Body of pancreas (tissue), 4 donors: ENCODE measurements at places on chromosomes 5 and 9. TPM values are rescaled to one million over a fixed set of nuclear protein-coding genes. Genes with fewer than 3 reads are reported as not detected.

DNA sequence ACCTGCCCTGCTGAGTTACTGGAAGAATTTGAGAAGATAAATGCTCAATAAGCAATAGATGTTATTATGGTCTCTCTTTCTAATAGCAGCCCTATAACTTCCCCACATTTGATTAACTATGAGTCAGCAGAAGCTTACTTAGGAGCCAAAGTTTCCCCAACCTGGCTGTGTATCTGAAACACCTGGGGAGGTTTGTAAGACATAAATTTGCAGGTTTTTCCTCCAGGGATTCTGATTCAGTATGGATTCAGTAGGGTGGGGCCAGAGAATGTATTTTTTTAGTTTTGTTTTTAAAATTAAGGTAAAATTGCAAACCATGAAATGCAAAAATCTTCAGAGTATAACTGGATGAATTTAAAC is 44.9 kb upstream of the GNPDA1 start:
- DNase-seq: no peak
- H3K27me3 ChIP-seq: no peaks in the 10 kb centered on the region
- H3K27ac ChIP-seq: no peak overlapping the region

DNA sequence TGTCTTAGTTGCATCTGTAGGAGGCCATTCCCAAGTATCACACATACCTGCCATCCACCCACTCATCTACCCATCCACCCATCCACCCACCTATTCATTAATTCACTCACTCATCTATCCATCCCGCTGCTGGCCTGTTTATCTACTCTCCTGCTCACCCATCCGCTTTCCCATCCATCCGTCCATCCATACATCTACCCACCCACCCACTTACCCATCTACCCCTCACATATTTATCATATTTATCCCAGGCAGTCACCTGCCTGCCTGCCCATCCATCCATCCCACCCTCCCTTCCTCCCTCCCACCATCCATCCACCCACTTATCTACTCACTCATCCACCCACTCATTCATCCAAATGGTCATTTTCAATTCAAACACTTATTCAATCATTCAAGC is 143.9 kb upstream of the PANK3 start:
- H3K4me1 ChIP-seq: no peaks in the 10 kb centered on the region
- no peak for DNase-seq
- no peak overlapping the region for H3K27ac ChIP-seq
- H3K27me3 ChIP-seq: no peaks in the 10 kb centered on the region
- H3K36me3 ChIP-seq: no peaks in the 10 kb centered on the region

DNA sequence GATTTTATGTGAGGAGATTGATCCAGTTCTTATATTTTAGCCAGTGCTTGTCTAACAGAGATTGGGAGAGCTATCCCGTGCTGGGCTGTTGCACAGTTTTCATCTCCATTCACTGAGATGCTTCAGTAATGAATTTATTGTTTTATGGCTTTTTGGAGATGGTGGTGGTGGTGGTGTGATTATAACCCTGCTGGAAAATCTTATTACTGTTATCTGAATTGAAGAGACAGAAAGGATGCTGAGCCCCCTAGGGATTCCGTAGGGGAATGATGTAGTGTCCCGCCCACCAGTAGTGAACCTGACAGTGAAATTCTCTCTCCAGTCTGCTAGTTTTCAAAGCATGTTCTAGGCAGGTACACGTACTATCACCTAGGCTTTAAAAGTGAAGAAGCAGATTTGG is 1.9 kb downstream of the RAI14 start:
- H3K27me3 ChIP-seq: no peaks in the 10 kb centered on the region
- H3K4me1 ChIP-seq: peaks cover 20% of the 10 kb centered on the region
- H3K4me3 ChIP-seq: no peak overlapping the region
- no peaks in the 10 kb centered on the region for H3K36me3 ChIP-seq
- no peak overlapping the region for H3K27ac ChIP-seq

- no peak overlapping the region for H3K27ac ChIP-seq
- H3K4me3 ChIP-seq: no peak overlapping the region
- H3K27me3 ChIP-seq: no peaks in the 10 kb centered on the region
- no peak for DNase-seq
Observed at GRCh38 chr9:115671236-115671962, 482.2 kb upstream of the PAPPA start.

- DNase-seq: no peak
- no peak overlapping the region for H3K4me3 ChIP-seq
- H3K27me3 ChIP-seq: no peaks in the 10 kb centered on the region
- no peaks in the 10 kb centered on the region for H3K4me1 ChIP-seq
Observed at GRCh38 chr5:178995341-178995690, 196 bp upstream of the GRM6 start.

DNA sequence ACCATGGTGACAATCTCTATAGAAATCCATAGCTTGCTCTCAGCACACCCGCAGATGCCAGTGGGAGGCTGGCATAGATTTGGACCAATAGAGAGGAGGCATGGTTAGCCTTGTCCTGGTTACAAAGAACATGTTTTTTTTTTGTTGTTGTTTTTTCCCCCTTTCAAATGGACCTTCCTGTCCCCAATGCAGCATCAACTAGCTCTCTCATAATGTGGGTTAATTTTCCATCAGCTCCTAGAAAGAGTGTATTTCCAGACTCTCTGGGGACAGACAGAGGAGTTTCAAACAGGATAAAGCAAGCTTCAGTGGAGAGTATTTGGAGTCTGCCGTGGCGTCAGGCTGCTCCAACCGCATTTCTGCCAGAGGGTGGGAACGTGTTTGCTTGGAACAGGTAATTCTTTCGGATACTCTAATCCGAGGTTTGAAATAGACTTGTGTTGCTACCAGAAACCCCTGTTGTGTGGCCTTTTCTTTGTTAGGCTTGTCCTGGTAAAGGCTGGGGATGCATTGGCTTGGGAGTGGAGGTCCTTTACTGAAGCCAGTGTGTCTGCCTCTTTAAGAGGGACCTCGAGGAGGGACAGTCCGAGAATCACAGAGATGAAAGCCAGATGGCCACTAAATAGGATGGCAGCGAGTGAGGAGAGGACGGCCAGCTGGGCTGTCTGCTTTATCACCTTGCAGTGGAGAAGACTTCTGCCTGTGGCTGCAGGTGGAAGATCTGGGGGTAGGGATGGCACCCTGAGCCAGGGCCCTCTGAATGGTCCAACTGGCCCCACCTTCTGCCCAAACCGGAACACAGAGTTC is 130.5 kb upstream of the CPEB4 start:
- H3K27ac ChIP-seq: no peak overlapping the region
- DNase-seq: no peak
- no peaks in the 10 kb centered on the region for H3K27me3 ChIP-seq
- H3K36me3 ChIP-seq: no peaks in the 10 kb centered on the region

GRCh38 chr5:149872351-149873040 is 72.1 kb downstream of the PDE6A start:
- H3K4me1 ChIP-seq: no peaks in the 10 kb centered on the region
- no peaks in the 10 kb centered on the region for H3K36me3 ChIP-seq
- H3K27me3 ChIP-seq: no peaks in the 10 kb centered on the region
- no peak overlapping the region for H3K27ac ChIP-seq

- DNase-seq: no peak
- no peaks in the 10 kb centered on the region for H3K27me3 ChIP-seq
- peaks cover 56% of the 10 kb centered on the region for H3K4me1 ChIP-seq
- H3K4me3 ChIP-seq: no peak overlapping the region
Observed at GRCh38 chr5:119290161-119290569, 65.7 kb upstream of the TNFAIP8 start.

DNA sequence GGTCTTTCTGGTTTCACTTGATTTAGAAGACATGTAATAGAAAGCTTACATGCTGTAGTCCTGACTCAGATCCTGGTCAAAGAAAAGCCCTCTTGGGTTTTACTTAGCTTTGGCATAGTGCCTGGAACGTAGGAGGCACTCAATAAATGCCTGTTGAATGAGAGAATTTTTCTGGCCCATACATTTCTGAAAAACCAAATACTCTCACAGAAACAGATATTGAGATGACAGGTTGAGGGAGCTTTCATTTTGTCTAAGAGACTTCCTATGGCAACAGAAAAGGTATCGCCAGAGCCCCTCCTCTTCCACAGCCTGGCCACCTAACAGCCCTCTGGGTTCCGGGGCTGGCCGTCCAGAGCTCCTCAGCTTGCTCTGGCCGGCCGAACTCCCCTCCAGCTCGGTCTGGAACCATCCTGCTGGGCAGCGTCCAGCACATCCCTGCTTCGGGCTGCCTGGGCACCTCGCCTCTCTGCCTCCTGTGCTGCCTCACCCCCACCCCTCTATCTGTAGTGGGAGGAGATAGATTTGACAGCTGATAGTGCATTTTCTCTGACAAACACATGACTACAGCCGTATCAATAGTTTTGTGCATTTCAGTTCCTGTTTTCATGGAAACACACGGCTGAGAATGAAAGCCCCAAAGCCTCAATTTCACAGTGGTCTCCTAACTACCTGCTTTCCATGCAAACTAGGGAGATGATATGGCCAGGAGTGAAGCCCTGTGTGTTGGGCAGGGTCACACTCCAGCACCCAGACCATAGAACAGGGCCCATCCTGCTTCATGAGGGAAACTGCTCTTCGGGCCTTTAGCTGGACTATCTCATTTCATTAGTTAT is 1.1 kb downstream of the IL4 start:
- no peaks in the 10 kb centered on the region for H3K4me1 ChIP-seq
- H3K27ac ChIP-seq: peak overlapping the region; percentile 72
- no peaks in the 10 kb centered on the region for H3K36me3 ChIP-seq
- no peaks in the 10 kb centered on the region for H3K27me3 ChIP-seq
- DNase-seq: peak; percentile 33

DNA sequence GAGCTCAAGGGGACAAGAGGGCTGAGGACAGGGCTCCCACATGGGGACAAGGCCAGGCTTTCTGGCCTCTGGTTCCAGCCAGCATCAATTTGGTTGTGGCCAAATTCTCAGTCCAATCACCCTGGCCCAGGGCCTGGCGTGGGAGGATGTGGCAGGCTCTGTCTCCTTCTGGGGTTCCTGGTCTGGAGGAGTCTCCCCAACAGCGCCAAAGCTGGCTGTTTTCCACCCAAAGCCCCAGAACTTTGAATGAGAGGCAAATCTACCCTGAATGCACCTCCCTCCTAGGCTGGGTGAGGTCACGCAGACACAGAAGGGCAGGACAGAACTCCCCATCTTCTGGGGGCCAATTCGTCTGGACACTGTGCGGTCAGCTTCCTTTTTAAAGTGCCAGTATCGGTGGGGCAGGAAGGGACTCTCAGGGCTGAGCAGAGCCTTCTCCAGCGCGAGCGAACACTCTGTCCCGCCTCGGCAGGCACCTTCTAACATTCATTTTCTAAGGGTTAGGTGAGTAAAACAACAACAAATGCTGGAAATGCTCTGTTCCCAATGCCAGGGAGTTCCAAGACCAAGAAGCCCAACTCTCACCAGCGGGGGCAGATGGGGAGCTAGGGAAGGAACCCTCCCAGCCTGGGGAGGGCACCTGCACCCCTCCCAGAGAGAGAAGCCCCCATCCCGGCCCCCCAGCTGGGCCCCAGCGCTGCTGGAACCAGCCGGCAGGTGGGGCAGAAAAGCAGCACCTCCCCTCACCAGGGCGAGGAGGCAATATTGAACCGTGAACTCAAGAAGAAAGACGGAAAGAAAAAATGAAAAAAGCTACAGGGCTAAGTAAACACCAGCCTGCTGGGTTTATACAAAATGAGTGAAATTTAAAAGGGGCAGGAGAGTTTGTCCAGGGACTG is 3.7 kb upstream of the DPM2 start:
- H3K27me3 ChIP-seq: no peaks in the 10 kb centered on the region
- DNase-seq: no peak
- no peak overlapping the region for H3K4me3 ChIP-seq
- H3K27ac ChIP-seq: no peak overlapping the region
- peaks cover 7% of the 10 kb centered on the region for H3K36me3 ChIP-seq

- no peaks in the 10 kb centered on the region for H3K27me3 ChIP-seq
- H3K27ac ChIP-seq: no peak overlapping the region
- H3K4me1 ChIP-seq: no peaks in the 10 kb centered on the region
- peak; percentile 53 for DNase-seq
- H3K4me3 ChIP-seq: no peak overlapping the region
Observed at GRCh38 chr9:90870621-90871326, 69.2 kb downstream of the SYK start.

- H3K36me3 ChIP-seq: no peaks in the 10 kb centered on the region
- no peak for DNase-seq
- peaks cover 11% of the 10 kb centered on the region for H3K4me1 ChIP-seq
- H3K4me3 ChIP-seq: no peak overlapping the region
- peak overlapping the region; percentile 5 for H3K27ac ChIP-seq
Observed at GRCh38 chr5:172695232-172696054, 54.4 kb downstream of the NEURL1B start.

DNA sequence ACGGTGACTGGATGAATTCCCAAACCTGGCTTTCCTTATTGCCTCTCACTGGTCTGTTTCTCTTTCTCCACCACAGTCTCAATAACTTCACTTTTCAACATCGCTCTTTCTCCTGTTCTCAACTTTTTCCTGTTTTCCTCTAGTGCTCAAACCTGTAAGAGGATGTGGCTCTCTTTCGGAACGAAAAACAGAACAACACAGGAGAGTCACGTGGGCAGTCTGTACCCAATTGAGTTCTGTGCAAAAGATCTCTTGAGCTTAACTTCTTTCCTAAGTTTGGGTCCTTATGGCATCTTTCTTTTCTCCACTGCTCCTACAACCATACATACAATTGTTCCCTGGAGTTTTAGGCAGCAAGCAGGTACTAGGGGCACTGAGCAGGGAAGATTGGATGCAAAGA is 8.9 kb downstream of the HAVCR1 start:
- H3K4me1 ChIP-seq: peaks cover 10% of the 10 kb centered on the region
- no peak for DNase-seq
- H3K4me3 ChIP-seq: no peak overlapping the region
- H3K27me3 ChIP-seq: no peaks in the 10 kb centered on the region

- no peaks in the 10 kb centered on the region for H3K36me3 ChIP-seq
- no peak for DNase-seq
- no peak overlapping the region for H3K27ac ChIP-seq
- H3K4me1 ChIP-seq: no peaks in the 10 kb centered on the region
Observed at GRCh38 chr9:99567436-99567835, 254.2 kb upstream of the NR4A3 start.

DNA sequence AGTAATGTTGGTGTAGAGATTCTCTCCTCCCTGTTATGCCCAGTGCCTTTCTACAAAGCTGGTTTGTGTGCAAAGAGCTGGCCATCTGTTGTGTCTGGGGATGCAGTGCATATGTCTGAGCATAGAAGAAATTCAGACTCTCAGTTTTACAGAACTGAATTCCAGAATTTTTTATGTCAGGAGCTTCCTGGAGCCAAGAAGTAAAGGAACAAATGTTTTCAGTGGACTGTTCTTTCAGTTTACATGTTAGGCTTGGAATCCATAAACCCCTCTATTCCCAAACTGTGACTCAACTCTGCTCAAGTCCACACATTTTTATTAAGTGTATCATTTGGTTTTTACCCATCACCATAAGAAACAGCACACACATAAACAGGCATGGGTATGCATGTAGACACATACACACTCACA is 366.0 kb downstream of the BRINP1 start:
- no peak for DNase-seq
- no peaks in the 10 kb centered on the region for H3K36me3 ChIP-seq
- H3K4me1 ChIP-seq: no peaks in the 10 kb centered on the region
- H3K27me3 ChIP-seq: no peaks in the 10 kb centered on the region
- H3K4me3 ChIP-seq: no peak overlapping the region
- no peak overlapping the region for H3K27ac ChIP-seq

GRCh38 chr9:1871626-1872419 is 143.3 kb upstream of the SMARCA2 start:
- no peak overlapping the region for H3K4me3 ChIP-seq
- H3K27ac ChIP-seq: no peak overlapping the region
- H3K27me3 ChIP-seq: no peaks in the 10 kb centered on the region
- H3K36me3 ChIP-seq: no peaks in the 10 kb centered on the region

PRRX2 gene
- total RNA-seq: not detected

FRRS1L gene
- total RNA-seq: 0.33 TPM

CTNND2 gene
- total RNA-seq: 82.4 TPM

IRX2 gene
- 1.3 TPM for total RNA-seq

GOLGA2 gene
- total RNA-seq: 138 TPM

ATOSB gene
- 6.6 TPM for total RNA-seq

AGXT2 gene
- not detected for total RNA-seq
